ENCODE measurements at places on chromosomes 16 and 17. TPM values are rescaled to one million over a fixed set of nuclear protein-coding genes. Genes with fewer than 3 reads are reported as not detected.

GRCh38 chr17:20611309-20611708 lies 31.8 kb downstream of the CDRT15L2 start:
- DNase-seq: no peak

DNA sequence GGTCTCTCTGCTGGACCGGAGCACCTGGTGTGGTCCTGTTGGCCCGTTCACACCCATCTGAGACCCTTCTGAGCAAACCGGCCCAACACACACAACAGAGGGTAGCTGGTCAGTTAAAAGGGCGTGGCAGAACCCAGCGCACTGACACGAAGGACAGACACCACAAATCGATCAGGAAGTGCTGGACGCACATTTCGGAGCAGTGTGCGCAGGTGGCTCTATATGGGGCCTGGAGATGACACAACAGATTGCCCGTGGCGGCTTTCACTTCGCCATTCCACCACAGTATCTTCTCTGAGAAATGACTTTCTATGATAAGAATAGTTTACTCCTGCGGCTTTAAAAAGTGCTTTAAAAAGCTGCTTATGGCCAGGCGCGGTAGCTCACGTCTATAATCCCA lies 12.5 kb downstream of the CCDC57 start:
- DNase-seq: no peak

Gene MCRIP2
- 25.7 TPM for total RNA-seq

Gene TPSG1
- total RNA-seq: not detected

Gene CCL14
- 11.2 TPM for total RNA-seq

GRCh38 chr16:10862438-10862837 lies 14.6 kb upstream of the CIITA start:
- DNase-seq: no peak

DNA sequence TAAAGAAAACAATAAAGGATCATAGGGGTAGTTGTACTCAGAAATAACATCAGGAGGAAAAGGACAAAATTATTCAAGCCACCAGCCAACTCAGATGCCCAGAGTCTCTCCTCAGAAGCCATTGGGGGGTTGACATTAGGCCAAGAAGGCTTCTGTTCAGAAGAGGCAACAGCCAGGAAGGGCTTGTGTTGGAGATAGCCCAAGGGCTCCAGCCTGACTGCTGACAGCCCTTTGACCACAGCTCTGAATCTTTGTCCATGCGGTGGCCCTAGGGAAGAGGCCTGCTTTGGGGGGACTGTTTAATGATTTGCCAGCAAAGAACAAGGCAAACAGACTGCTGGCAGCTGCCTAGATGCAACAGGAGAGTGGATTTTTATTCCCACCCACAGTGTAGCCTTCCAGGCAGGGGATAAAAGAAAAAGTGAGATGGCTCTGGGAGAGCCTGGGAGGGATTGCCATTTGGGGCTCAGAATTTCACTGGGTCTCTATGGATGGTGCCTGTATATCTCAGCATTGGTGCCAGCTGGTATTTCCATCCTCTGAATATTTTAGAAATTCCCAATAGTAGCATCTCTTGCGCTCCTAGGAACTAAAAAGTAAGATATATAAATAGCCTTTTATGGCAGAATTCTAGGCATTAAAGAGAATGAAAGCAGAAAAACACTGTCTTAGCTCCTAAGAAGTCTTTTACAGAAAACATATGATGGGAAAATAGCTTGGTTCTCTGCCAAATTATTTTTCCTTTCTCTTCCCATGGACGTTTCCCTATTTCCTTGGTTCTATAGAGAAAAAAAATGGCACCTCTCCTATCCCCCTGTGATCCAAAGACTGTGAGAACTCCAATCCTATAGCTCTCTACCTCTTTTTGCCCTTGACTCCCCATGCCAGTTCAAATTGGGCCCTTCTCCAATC lies 29.4 kb upstream of the SUPT4H1 start:
- no peak for DNase-seq

Gene LHX1
- 1.3 TPM for total RNA-seq

Gene KRT24
- not detected for total RNA-seq

- DNase-seq: no peak
Observed at GRCh38 chr16:17270683-17271109, 200.1 kb downstream of the XYLT1 start.

GRCh38 chr17:2138761-2139160 lies 83.9 kb downstream of the HIC1 start:
- DNase-seq: no peak

Gene TBC1D3C
- not detected for total RNA-seq

DNA sequence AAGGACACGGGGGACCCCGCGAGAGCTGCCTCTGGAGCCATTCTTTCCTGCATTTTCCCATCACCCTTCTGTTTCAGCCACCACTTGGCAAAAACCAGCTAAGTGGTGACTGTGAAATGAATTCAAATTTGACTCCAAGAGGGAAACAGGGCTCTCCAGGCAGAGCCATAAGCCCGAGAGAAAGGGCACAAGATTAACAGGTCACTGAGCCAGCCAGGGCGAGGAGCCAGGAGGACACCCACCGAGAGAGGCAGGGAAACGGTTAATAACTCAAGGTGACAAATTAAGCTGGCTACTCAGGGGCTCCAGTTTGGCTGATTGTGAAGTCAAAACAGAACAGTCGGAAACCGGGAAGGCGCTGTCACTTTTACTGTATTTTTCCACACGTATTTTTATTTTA lies 67.8 kb upstream of the SOX9 start:
- no peak for DNase-seq

Measured in glomerular endothelial cell (primary cell).